ENCODE measurements at places on chromosomes 7 and 10. TPM values are rescaled to one million over a fixed set of nuclear protein-coding genes. Genes with fewer than 3 reads are reported as not detected.

DNA sequence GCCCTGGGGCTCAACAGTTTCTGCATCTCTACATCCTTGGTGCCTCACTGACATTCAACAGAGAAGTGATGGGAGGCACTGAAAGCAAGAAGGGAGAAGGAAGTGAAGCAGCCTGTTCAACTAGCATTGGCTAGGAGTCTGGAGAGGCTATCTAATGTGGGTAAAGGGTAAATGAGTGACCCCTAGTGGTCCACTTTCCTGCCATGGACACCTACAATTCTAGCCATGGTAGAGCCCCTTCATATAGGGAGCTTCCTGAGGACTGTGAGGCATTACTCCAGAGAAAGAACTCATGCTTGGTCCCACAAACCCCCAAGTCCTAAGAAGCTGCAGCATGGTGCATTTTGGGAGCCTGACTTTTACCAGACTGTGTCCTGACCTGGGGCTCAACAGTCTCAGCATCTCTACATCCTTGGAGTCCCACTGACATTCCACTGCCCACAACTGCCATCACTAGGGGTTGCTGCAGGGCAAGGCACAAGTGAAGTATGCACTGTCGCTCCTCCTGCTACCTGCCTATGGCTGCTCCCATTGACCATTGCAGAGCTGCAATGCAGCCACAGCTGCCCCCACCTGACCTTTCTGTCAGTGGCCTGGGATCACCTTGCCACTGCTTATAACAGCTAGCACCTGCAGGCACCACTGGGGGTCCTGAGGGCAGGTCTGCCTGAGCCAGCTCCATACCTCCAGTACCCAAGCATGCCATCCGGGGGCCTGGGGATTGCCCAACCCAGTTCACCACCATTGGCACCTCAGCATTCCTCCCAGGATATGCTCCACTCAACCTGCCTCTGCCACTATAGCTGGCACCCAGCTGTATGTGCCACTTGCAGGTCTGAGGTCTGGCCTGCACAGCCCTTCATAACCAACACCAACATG is 44.1 kb upstream of the CDK6 start:
- no peak for DNase-seq

- no peak for DNase-seq
Observed at GRCh38 chr7:47326220-47326619, 255.7 kb downstream of the TNS3 start.

DNA sequence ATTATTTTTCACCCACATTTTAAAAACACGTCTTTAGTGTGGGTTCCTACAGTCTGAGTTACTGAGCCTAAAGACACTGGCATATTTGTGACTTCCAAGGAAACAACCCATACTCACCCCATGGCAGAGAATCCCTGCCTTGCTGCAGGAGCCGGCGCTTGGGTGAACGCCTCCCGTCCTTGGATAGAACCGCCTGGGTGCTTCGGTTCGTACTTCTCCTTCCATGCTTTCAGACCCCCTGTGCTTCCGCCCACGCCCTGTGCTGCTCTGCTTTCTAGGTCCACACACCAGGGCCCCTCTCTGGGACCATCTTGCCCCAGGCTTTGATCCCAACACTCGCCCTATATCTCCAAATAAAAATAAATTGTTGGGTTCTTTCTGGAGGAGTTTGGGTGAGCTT is 125.8 kb downstream of the PTPRN2 start:
- DNase-seq, result no peak

Gene PRKAR2B
- 78.2 TPM for total RNA-seq

Gene NEUROD6
- not detected for total RNA-seq

GRCh38 chr10:110681023-110681681 is 37.0 kb downstream of the RBM20 start:
- peak; percentile 36 for DNase-seq

DNA sequence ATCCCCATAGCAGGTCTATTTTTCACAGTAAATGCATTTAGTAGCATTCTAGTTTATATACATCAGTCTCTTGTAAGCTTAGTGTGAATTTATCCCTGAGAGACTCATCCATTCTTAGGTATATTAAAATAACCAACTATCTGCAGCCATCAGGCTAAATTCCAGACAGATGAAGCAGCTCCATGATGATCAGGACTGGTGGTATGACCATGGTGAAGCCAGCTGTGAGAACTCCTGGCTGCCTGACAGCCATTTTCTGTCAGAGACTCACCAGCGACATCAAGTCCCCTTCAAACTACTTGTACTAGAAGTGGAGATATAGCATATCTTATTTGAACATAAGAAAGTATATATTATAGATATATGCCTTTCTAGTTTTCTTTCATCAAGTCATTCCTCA is 70.3 kb upstream of the GSDME start:
- no peak for DNase-seq

DNA sequence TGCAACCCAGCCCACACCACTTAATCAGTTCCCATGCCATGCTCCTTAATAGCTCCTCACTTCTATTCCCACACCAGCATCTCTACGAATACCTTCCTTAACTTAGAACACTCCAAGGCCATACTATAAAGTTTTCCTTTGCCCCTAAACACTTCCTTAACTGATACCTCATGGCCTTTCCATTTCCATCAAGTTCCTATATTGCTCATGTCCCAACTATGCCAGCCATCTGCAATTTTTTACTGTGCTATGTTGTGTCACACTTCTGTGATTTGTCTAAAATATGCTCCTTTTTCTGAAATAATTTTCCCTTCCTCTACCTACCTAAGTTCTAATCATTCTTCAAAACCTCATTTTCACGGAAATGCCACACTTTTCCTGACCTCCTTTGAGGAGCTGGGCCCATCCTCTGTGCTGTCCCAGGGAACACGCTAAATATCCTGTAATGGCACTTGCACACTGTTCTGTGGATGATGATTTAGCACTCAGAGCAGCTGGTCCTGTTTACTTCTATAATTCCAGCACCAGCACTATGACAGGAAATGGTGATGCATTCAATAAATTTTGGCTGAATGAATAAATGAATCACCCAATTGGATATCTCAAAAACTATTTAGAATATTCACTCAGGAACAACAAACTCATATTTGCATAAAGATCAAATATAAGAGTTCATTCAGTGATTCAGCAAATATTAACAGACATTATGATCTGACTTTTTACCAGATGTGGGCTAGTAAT is 266.5 kb upstream of the HGF start:
- no peak for DNase-seq

- no peak for DNase-seq
Observed at GRCh38 chr7:77417801-77418200, 1.7 kb upstream of the GSAP start.

Gene NME8
- not detected for total RNA-seq

DNA sequence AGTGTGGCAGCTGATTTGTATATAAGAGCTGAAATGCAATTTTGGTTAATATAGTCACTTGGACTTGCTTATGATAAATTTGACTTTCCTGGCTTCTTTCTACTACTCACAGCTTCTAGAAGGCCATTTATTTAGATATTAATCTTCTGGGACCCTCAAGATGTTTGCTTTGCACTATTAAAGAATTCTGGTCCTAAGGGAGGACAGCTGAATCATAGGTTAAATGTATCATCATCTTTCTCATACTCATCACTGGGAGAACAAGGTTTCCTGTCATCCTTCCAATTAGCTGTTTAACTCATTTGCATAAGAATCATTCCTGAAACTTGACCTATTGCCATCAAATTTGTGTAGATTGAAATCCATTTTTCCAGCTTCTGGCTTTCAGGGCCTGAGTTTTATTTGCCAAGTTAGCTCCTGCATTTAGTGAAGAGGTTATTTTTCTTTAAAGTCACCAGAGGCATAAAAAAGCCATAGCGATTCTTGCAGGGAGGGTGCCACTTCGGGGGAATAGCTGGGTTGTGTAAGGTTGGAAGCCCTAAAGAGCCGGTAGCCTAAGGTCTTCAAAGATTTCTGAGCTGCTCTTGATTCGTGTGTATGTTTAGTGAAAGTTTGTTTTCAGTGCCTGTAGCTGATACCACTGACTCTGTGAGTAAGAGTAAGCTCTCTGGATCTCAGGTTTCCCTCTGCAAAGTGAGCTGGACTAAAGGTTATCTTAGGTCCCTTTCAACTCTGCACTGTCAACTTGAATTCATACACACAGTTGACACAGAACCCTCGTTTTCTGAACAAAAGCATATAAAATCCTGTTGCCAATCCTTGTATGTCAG is 4.3 kb downstream of the MAP3K8 start:
- no peak for DNase-seq

Gene SPOCK2
- 9.8 TPM for total RNA-seq

GRCh38 chr10:49749556-49750491 is 12.3 kb downstream of the OGDHL start:
- no peak for DNase-seq

GRCh38 chr7:105837765-105838626 is 38.4 kb downstream of the ATXN7L1 start:
- no peak for DNase-seq

Measured in left cardiac atrium (tissue), 4 donors.